ENCODE measurements at places on chromosomes 1 and 21.

DNA sequence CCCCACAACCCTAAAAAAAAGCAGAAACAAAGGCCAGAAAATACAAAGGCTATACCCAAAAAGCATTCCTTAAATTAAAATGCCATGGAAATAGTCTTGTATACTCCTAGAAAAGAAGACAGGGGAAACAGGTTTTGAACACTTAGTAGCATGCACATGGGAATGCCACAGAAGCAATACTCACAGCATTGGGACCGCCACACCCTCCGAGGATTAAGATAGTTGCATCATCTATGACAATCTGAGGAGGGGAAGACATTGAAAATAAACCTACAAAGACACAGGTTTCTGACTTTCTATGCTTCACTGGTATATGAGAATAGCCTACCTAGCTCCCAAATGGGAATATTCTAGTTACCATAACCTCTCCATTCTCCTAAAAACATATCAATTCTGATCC, 15.9 kb upstream of the CPLANE2 start:
- DNase-seq, result no peak

DNA sequence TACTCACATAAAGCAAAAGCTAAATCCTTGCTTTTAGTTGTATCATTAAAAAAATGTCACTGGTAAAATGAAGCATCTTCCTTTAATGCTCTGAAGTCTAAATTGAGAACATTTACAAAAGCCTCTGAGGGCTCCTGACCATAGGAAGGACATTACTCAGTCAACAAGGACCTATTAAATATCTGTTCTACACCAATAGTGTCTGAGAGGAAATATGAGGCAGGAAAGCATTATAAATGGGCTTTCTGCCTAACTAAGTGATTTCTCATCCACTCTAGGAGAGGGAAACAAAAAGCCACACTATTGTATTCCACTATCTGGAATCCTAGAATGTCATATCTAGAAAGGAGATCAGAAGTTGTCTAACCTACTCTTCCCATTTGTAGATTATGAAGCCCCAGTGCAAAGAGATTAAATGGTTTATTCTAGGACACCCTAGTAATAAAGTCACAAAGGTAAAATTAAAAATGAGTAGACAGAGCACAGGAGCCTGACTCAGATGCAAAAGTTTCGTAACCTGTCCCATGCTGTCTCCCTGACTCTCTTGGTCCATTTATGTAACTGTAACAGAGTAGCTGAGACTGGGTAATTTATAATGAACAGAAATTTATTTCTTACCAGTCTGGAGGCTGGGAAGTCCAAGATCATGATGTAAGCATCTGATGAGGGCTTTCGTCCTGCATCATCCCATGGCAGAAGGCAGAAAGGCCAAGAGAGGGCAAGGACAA, 17.6 kb downstream of the RGS1 start:
- no peak for DNase-seq

GRCh38 chr1:221850470-221851187, 108.7 kb upstream of the DUSP10 start:
- DNase-seq, result no peak

DNA sequence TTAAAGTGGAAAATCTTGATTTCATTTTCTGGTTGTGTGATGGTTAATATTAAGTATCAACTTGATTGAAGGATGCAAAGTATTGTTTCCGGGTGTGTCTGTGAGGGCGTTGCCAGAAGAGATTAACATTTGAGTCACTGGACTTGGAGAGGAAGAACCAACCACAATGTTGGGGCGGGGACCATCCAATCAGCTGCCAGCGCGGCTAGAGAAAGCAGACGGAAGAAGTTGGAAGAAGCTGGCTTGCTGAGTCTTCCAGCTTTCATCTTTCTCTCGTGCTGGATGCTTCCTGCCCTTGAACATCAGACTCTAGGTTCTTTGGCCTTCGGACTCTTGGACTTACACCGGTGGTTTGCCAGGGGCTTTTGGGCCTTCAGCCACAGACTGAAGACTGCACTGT, 832.6 kb upstream of the TMPRSS15 start:
- no peak for DNase-seq

GRCh38 chr1:115456441-115456961, 118.5 kb upstream of the NGF start:
- DNase-seq, result no peak

- no peak for DNase-seq
Observed at GRCh38 chr1:227260433-227260832, 57.9 kb downstream of the CDC42BPA start.

All from CD4-positive, alpha-beta T cell treated with Interleukin-6 for 4 hours (primary cell).